ENCODE measurements at places on chromosomes 16 and 17.

GRCh38 chr16:17364319-17365210 is 106.2 kb downstream of the XYLT1 start:
- peak; percentile 70 for DNase-seq

- DNase-seq, result no peak
Observed at GRCh38 chr16:54999481-54999880, 68.8 kb downstream of the IRX5 start.

DNA sequence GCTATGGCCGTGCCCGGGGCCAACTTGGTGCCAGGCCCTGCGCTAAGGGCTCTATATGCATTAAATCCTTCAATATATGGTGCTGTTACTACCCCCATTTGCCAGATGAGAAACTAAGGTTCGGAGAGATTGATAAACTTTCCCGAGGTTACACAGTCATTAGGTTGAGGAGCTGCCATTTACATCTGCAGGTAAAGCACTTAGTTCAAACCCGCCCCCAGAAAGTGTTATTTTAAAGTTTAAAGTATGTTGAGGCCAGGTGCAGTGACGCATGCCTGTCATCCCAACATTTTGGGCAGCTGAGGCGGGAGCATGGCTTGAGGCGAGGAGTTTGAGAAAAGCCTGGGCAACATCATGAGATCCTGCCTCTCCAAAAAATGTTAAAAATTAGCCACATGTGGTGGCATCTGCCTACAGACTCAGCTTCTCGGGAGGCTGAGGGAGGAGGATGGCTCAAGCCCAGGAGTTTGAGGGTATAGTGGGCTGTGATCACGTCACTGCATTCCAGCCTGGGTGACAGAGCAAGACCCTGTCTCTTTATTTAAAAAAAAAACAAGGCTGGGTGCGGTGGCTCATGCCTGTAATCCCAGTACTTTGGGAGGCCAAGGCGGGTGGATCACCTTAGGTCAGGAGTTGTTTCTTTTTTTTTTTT is 264.7 kb downstream of the PARN start:
- no peak for DNase-seq

DNA sequence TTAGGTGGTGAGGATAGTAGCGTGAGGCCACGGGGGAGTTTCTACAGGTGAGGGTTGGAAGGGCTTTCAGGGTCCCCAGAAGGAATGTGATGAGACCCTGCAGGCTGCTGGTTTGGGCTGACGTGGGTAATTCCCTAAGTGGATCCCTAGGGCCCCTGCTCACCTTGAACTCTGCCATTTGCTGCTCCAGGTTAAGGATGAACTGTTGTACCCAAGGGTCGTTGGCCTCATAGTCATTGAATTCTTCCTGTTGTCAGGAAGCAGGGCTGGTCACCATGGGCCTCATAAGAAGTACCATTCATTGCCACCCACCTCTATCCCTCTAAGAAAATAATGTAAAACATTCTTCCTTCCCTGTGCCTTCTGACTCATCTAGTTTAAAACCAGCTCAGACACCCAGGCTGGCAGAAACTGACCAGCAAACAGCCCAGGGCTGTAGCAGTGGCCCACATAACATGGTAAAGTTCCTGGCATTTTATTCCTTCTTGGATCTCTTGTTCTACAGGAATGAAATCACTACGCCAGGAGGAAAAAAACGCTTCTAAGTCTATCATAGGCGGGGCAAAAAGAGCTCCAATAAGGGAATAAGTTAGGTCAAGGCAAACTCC is 27.6 kb downstream of the FCSK start:
- DNase-seq, result no peak

DNA sequence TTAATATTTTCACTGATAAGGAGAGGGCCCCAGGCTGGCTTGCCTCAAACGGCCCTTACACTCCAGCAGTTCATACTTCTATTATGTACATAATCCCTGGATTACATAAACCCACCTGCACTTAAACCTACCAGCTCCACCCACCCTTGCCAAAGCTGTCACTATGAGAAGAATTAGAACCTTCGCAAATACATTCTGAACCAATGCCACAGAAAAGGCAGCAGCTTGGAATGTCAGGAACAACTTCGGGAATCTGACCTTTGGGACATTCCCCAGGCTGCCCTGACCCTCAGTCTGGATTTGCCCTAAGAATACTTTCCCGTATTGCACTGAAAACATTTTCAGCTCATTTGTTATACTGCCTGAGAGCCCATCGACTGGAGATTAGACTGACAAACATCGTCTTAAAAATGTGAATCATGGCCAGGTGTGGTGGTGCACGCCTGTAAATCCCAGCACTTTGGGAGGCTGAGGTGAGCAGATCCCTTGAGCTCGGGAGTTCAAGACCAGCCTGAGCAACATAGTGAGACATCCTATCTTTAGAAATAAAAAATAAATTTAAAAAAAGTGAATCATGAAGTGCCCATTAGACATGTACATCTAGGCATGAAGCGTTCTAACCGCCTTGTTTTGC is 21.0 kb upstream of the SEC14L1 start:
- no peak for DNase-seq

DNA sequence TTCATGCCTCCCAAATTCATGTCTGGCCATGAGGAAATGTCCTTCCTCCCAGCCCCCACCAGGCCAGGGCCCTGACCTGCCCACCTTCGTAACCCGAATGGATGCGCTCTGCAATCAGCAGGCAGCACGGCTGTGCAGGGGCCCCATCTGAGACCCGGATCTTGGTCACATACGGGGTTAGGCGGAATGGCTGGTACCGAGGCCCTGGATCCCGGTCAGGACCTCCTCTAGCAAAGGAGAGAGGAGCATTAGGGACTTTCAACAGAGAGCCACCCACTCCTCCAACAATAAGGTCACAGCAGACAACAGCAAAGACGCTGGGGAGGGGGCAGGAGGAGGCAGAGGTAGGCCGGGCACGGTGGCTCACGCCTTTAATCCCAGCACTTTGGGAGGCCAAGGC is 3.6 kb downstream of the PER1 start:
- no peak for DNase-seq

DNA sequence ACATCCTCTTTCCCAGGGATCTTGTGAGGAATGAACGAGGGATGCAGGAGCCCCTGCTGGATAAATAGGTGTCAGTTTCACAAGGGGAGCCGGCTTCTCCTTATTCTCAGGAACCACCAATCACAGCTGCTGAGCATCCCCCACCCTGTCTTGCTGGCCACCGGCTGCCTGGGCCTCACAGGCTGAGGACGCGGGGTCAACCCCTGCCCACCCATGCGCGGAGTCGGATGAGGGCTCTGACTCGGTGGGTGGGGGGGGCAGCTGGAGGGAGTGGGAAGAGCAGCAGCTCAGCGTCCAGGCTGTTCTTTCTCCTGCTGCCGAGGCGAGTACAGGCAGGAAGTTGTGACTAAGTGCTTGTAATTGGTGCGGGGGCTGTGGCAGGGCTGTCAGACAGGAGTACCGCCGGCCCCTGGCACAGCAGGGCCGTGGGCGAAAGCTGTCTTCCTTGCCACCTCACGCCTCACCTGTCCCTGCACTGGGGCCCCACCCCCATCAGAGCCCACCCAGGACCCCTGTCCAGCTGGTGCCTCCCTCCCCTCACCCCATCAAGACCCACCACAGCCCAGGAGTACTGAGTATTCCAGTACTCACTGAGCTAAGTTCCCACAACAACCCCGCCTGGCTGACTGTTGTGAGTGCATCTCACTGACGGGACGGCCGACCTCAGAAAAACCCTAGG is 11.0 kb upstream of the DPEP1 start:
- DNase-seq, result peak; percentile 32

- DNase-seq, result no peak
Observed at GRCh38 chr17:50259477-50260324, 14.6 kb upstream of the TMEM92 start.

GRCh38 chr17:72382971-72383722 is 262.3 kb downstream of the SOX9 start:
- no peak for DNase-seq

GRCh38 chr16:7839568-7839967 is 506.9 kb downstream of the RBFOX1 start:
- DNase-seq, result no peak

DNA sequence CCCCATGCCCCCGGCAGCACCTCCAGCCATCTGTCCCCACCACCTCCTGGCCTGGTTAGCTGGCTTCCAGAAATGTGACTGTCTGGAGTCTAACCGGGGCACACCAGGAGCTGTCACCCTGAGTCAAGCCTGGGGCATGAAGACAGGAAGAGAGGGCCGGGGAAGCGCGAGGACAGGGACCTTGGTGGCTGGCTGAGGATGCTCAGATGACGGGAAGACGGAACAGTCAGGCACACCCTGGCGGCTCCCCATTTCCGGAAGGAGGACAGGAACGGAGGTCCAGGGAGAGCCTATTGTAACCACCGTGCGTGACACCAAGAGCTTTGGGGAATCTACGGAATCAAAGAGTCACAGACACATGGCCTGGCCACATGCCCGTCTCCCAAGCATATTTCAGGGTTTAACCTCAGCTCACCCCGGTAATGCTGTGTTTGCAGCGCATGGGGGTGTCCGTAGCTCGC is 51.7 kb downstream of the SDK2 start:
- DNase-seq, result no peak

- no peak for DNase-seq
Observed at GRCh38 chr17:77744066-77744988, 214.2 kb upstream of the TNRC6C start.

- DNase-seq, result no peak
Observed at GRCh38 chr17:72590382-72590781, 469.6 kb downstream of the SOX9 start.

DNA sequence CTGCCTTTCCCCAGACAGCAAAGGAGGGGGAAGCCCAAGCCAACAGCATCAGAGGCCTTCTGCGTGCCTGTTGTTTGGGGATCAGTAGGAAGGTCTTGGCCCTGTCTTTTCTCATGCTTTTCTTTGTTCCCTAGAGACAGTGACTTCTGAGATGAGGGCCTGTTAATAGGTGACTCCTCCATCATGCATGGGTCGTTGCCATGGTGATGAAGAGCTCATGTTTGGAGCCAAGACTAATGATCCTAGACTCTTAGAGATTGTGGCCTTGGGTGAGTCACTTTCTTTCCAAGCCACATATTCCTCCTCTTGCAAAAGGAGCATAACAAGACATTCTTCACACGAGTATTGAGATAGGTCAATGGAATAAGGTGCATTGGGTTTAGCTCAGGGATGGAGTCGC is 201.1 kb upstream of the ASIC2 start:
- DNase-seq, result no peak

- DNase-seq, result no peak
Observed at GRCh38 chr16:24753000-24753399, 23.5 kb downstream of the TNRC6A start.

GRCh38 chr17:83098241-83099085 is 19.1 kb downstream of the METRNL start:
- no peak for DNase-seq

DNA sequence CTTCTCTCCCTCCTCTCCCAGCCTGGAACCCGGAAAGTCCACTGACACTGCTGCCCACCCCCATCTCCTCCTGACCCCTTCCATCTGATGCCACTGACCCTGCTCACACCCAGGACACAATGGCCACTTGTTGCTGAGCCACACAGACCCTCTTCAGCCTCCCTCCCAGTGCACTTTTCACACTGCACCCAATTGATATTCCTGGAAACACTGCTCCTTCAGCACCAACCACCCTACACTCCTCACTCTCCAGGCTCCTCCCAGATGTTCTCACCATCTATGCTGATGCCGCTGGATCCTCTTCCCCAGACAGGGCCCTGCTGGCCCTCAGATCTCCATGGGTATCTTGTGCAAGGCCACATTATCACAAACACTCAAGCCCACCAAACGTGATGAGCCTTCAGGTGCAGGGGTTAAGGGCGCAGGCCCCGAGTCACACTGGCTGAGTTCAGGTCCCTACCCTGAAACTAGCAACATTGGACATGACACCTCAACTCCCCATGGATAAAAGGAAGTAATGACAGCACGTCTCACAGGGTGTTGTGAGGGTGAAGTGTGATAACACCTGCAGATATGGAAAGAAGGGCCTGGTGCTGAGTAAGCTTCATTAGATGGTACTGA is 238.1 kb downstream of the ZNF423 start:
- no peak for DNase-seq

GRCh38 chr17:55518510-55518909 is 7.3 kb upstream of the SMIM36 start:
- no peak for DNase-seq

DNA sequence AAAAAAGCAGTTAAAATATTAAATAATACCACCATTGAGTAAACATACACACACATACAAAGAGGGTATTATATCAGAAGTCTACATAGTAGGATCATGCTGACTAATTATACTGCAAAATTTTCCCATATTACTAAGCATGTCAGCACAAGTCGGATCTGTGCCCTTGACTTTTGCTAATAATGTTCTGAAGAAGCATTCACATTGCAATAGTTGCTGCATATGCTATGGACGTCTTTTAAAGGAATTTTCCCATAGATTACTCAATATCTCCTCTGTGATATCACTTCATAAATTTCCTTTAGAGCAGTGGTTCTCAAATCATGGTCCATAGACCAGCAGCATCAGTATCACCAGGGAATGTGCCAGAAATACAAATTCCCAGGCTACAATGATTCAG is 110.9 kb upstream of the NUDT7 start:
- no peak for DNase-seq

DNA sequence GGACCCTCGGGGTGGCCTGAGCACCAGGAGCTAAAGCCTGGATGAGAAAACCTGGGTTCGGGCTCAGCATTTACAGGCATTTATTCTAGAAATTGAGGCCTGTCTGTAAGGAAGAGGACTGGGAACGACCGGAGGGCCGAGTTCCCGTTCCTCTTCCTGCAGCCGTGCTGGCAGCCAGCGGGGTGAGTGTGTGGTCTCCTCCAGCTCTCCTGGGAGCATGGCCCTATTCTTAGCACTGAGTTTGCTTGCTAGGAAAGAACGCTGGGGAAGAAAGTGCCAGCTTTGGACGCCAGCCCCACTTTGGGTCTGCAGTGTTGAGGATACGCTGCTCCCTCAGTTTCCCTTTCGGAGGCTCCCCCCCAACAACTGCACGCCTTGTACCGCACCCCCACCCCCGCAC is 49.6 kb downstream of the MGAT5B start:
- no peak for DNase-seq

- no peak for DNase-seq
Observed at GRCh38 chr17:46121165-46121764, 72.0 kb downstream of the KANSL1 start.

GRCh38 chr17:38564869-38565268 is 40.9 kb downstream of the SRCIN1 start:
- DNase-seq, result no peak

- DNase-seq, result no peak
Observed at GRCh38 chr16:5982979-5983378, 885.4 kb upstream of the EEF2KMT start.

- no peak for DNase-seq
Observed at GRCh38 chr17:4583206-4583605, 1.1 kb upstream of the SMTNL2 start.
